Right renal cortex interstitium (tissue), 3 donors: ENCODE measurements at places on chromosomes 7 and 10. TPM values are rescaled to one million over a fixed set of nuclear protein-coding genes. Genes with fewer than 3 reads are reported as not detected.

Gene MDFIC
- polyA plus RNA-seq, result 31.7 TPM

Gene KIF20B
- polyA plus RNA-seq, result 16.5 TPM

Gene SDK1
- polyA plus RNA-seq, result 5.8 TPM

Gene HHEX
- polyA plus RNA-seq, result 9.4 TPM

Gene NPC1L1
- polyA plus RNA-seq, result 2.1 TPM

DNA sequence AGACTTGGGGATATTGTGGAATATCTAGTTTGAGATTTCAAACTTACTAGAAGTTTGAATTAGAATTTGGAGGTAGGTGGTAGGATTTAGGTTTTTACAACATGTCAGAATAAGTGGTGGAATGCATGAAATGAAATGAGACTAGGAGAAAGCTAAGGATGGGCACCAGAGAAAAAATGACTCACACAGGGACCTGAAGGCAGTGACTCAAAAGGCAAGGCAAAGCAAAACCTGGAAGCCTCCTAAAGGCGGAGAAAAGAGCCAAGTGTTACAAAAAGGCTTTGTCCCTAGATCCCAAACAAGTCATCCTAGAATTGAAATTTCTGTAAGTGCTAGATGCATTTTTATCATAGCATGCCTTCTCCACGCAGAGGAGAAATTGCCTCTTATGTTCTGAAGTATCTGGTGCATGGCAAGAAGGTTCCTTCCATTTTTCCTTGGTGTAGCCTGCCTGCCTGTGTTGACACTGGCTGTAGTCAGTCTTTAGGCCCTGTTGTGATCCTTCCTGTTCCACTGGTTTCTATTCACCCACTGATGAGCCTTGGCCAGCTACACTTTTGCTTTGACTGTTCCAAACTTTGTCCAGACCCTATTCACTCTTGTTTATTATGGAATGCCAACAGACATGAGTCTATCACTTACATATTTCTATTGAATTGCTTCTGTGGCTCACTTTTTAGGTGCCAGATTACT is 109.3 kb downstream of the ETV1 start:
- DNase-seq, result no peak

- DNase-seq, result no peak
Measured at GRCh38 chr7:107208024-107208521, 39.3 kb downstream of the HBP1 start.

DNA sequence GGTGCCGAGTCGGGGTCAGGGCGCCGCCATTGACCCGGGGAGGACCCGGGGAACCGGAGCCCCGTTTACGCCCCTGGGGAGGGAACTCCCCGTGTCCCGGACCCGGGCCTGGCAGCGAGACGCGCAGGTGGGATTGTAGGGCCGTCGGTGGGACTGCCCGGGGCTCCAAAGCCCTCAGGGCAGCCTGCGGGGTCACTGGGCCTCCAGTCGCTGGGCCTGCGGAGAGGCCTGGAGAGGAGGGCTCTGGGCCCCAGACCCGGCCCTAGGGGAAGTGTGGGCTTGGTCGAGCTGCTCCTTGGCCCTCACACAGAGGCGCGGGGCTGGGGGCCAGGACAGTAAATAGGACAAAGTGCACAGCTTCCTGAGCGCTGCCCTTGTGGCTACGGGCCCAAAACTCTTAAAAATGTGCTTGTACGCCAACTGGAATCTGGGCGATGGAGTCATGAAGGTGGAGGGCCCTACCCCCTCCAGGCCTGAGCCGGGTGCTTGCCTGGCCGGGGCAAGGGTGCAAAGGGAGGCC is 657 bp downstream of the ECHDC3 start:
- no peak for DNase-seq

GRCh38 chr10:11057018-11057417 is 39.3 kb downstream of the CELF2 start:
- no peak for DNase-seq

GRCh38 chr7:5050676-5051075 is 5.0 kb downstream of the RBAK start:
- no peak for DNase-seq

- no peak for DNase-seq
Measured at GRCh38 chr10:99740933-99741559, 9.0 kb downstream of the CUTC start.

DNA sequence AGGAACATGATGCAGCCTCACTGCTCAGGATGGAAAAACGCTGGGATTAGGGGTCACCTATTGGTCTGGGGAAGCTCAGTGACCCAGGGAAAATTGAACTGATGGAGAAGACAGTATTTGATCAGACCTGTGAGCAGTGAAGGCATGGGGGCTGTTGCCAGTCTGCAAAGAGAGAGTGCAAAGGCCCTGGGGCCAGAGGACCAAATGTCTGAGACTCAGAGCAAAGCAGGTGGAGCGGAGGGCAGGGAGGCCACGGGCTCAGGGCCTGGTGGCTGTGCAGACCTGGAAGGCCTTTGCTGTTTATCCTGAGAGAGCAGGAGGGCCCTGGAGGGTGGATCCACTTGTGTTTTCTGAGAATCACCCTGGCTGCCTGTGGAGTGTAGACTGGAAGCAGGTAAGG is 67.1 kb downstream of the INPP5A start:
- DNase-seq, result no peak

DNA sequence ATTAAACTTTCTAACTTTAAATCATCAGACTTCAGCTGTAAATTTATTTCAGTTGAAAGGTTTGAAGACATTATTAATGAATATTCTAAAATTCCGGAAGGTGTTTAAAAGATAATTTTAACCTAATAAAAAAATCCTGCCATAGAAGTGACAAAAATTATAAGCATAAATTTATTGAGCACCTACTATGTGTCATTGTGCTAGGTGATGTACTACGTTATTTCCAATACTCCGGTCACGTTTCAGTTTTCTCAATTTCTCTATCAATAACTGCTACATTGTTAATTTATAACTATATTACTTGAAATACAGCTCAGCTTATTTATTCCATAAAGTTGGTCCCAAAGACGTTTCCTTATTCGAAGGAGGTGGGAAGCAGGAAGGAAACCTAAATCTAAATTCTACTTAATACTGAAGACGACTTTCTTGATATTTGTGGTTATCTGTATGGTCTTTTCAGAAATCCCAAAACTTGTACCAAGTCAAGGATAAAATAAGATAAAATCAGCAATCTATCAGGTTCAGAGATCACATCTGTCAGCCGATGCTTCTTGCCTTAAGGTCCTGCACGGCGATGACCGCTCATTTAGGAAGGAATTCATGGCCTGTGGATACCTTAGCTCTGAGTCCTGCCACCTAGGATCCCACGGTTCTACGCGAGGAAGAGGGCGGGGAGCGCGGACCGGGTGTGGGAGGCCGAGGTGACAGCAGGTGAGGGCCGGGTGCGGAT is 1.2 kb upstream of the ZEB1 start:
- DNase-seq, result no peak

DNA sequence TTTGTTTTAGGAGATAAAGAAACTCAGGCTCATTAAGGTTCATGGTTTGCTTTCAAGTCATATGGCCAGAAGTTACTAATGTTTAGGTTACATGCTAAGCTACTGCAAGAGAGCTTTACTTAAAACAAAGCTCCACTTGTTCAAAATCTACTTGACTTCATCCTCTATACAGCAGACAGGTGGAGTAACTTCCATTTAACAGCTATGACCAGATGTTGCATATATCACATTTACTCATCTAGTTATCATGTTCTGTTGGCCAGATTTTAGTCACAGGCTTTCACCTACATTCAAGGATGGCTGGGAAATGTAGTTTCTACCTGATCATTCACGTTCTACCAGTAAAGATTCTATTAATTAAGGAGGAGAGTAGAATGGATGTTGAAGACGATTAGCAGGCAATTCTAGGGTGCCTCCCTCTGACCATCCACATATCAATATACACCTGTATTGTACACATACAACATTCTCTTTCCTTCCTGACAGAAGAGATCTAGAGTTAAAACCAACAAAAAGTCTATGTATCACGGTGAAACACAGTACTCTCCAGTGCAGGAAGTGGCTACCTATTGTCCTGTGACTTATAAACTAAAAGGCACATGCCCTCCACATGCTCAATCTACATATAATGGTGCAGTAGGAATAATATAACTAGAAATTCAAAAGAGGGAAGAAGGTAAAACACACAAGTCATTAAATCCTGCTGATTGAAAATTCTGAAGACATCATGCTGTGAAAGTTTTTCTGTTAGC is 488.0 kb downstream of the MDFIC start:
- no peak for DNase-seq

GRCh38 chr10:79007421-79008319 is 61.1 kb upstream of the ZMIZ1 start:
- no peak for DNase-seq

DNA sequence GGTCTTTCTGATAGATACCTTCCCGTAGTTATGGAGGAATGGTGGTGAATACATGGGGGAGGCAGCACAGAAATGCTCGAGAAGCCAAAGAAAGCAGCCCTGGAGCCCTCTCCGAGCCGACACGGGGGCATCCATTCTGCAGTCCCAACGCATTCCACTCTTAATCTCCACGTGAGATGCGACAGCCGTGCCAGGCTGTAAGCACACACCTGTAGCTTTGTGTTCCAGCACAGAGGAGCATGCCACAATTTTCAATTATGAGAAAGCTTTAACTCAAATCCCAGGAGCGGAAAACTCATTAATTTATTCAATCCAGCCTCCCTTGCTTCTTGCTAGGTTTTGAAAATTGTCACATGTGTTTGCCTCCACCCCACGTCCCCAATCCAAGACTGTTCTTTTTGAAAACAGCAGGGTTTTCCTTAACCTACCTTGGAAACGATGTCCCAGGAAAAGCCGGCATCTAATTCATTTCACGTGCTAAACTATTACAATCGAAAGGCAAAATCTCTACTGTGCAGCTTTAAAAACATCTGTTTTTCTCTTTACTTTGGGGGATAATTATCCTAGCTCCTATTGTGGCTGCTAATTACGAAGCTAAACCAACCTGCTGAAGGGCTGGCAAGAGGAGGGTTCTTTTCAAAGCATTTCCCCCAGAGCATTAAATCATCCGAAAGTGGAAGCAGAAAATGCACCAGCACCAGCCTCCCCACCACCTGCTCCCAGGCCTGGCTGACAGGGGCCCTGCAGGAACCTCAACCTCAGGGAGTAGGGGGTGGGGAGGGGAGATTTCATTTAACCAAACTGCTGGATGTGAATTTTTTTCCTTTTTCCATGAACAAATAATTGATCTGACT is 56.0 kb upstream of the CHST15 start:
- DNase-seq, result no peak

DNA sequence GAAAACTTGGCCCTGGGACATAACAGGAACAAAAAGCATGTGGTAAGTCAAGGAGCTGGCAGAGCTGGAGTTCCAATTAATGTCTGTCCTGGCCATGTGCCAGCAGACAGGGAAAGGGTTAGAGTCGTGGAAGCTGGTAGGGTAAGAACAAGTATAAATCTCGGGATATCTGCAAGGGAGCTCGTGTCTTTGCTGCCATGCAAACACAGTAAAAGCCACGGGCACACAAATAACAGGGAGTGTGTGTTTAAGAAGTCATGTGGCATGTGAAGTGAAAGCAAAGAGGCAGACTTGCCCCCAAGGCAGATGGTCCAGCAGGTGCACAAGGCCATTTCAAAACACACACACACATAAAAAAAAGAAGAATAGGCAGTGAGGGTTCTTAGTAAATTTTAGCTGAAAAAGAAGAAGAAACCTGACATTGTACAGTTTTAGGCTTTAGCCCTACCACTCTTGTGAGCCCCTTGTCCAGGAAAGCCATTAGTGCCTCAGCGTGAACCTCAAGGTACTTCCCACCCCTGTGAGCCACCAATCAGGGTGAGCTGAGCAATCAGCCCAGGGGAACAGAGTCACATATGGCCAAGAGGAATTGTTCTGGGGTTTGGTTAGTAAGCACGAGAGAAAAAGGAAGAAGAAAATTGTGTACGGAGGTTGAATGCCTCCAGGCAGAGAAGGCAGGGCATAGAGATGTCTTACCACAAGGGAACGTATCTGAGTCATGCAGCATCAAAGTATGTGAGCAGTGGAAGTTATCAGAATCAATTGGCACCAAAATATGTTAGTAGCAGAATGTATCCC is 32.8 kb upstream of the ARHGAP12 start:
- no peak for DNase-seq
